Activated naive CD4-positive, alpha-beta T cell treated with anti-CD3 and anti-CD28 coated beads, Interleukin-2, amount 50 U/mL, for 16 hours (primary cell): ENCODE measurements at places on chromosomes 1 and 21.
A peak's percentile ranks its signal among the peaks of the same experiment; 100 is the strongest.

DNA sequence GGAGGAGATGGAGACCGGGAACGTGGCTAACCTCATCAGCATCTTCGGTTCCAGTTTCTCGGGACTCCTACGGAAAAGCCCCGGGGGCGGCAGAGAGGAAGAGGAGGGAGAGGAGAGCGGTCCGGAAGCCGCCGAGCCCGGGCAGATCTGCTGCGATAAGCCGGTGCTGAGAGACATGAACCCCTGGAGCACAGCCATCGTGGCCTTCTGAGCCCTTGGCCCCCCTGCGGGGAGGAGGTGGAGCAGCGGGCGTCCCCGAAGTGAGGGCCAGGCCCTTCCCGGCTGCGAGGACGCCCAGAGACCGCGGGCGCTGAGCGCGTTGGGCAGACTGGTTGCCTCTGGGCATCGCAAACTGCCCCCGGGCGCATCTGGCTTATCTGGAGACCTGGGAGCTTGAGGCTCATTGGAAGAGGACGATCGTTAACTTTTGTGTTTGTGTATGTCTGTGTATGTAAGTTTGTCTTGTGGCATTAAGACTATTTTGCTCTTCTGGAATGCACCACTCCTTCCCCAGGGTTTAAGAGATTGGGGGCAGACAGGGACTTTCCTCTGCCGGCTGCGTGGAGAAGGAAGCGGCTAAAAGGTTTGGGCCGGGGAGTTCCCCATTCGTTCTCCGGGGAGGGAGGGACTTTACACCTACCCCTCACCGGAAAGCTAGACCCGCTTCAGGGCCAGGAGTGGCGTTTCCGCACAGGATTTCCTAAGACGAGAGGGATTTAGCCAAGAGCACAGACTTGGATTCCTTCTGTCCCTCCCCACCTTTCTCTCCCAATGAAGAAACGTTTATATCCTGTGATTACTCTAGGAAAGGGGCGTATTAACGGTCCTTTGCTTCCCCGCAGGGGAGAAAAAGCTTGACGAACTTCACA, 1.4 kb downstream of the IER5 start:
- DNase-seq, result peak; percentile 63

- no peak for DNase-seq
These were observed 29.9 kb upstream of the LRRC3 start for GRCh38 chr21:44425307-44425894.

DNA sequence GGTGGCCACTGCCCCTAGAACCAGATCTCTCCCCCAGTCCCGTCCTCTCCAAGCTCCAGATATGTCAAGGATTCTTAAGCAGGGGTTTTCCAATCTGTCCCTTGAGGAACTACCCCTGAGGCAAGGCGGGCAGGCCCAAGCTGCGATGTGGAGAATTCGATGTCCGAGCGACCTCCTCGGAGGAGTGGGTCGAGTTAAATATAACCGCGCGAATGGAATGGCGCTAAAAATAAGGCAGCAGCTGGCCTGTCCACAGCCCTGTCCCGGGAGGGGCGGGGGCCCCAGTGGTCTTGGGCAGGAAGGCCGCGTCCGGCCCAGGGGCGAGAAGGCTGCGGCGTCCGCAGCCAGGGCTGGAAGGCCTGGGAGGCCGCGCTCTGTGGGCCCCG, 5.8 kb upstream of the FOXD3 start:
- no peak for DNase-seq

- DNase-seq, result no peak
These were observed 89.2 kb downstream of the CASZ1 start for GRCh38 chr1:10707208-10707607.

GRCh38 chr1:2194319-2194897, at the start of gene FAAP20:
FAAP20 (minus strand) TSS chr1:2194772; CDS start chr1:2194749, 23 bp downstream.
- peak; percentile 67 for DNase-seq

DNA sequence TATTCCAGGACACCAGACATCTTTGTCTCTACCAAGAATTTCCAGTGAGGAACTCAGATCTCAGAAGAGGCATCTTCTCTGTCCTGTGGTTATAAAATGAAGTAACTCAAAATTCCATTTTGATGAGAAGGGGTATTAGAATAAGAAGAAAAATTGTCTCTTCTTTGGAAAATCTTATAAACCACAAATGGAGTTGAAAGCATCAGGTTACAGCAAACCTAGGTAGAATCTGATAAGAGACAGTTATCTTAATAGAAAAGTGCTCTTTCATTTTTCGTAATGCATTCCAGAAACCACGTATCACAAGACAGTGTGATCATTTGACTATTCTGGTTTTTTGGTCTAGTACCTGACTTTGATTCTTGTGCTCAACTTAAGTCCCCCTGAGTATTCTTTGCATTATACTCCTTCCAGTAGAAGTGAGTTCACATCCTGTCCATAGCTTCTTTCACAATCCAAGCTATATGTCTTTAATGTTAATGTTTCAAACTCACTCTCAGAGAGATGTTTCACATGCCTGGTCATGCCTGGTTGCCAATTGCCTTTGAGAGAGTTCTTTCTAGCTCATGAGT, 120.9 kb upstream of the PRDX6 start:
- DNase-seq, result no peak

DNA sequence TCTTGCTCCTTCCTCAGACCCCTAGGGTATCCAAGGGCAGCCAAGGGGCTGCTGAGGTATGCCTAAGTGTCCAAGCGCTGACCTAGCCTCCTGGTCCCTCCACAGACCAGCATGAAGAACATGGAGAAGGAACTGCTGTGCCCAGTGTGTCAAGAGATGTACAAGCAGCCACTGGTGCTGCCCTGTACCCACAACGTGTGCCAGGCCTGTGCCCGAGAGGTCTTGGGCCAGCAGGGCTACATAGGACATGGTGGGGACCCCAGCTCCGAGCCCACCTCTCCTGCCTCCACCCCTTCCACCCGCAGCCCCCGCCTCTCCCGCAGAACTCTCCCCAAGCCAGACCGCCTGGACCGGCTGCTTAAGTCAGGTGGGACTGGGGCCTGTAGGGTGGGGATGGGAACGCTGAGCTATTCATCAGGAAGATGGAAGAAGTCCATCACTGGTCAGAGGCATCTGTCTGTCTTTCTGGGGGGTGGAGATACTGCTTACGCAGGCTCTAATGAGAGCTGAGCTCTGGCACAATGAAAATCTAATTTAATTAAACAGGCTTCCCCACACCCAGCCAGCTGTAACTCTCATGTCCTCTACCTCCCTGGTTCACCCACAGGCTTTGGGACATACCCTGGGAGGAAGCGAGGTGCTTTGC, 1.8 kb downstream of the TRIM46 start:
- no peak for DNase-seq

- DNase-seq, result no peak
These were observed 1.5 kb downstream of the ERI3 start for GRCh38 chr1:44353604-44354003.

DNA sequence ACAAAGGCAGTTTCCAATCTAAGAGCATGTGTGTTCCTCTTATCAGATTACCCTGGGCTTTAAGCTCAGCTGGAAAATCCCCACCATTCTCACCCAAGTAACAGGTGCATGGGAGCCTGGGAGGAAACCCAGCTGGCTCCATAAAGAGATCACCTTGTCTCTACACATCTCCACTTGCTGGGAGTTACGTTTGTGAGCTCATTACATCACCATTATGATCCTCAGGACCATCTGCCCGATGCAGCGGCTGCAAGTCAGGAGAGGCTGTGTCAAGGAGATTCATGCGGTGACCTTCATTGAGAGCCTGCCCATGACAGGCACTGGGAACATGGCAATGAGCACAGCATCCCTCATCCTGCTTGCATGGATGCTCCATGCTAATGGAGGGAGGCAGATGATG, 618.0 kb downstream of the NPHP4 start:
- no peak for DNase-seq

- DNase-seq, result no peak
These were observed 731 bp downstream of the EFNA4 start for GRCh38 chr1:155064111-155064831.

DNA sequence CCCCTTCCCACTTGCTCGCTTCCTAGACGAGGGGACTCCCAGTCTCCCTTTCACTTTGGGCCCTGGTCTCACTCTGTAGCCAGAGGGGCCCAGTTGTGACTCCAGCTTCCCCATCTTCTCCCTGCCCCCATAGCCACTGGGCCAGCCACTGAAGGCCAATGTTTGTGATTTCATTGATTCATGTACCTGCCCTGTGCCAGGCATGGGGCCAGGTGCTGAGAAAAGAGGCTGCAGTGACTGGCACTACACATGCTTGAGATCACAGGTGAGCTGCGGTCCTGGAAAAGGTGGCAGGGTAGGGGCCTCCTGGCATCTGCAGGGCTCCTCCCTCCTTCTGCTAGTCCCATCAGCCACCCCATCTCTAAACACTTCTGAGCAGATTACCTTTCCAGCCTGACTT, 345.3 kb upstream of the VAMP3 start:
- no peak for DNase-seq
